Left ventricle myocardium superior (tissue), 1 donor: ENCODE measurements at places on chromosomes 2 and 18.

GRCh38 chr2:229124136-229124535 is 147.0 kb downstream of the PID1 start:
- no peak for DNase-seq

GRCh38 chr2:105708697-105709096 is 36.0 kb upstream of the NCK2 start:
- no peak for DNase-seq

DNA sequence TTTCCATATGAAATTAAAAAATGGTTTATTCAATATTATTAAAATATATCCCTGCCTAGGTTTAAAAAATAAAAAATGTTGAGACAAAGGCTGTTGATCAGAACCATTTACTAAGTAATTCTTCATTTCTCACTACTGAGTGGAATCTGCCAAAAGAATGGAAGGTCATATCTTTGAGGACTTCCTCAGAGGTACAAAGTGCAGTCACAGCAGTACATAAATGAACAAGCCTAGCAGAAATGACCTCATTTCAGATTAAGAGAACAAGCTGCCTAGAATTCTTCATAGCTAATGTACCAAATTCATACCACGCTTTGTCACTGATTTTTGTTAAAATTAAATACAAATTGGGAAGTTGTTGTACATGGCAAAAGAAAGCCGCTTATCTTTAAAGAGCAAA is 318.9 kb upstream of the TFPI start:
- no peak for DNase-seq

- DNase-seq, result no peak
Measured at GRCh38 chr2:8101614-8102277, 580.1 kb upstream of the ID2 start.

GRCh38 chr2:183091954-183092345 is 13.4 kb downstream of the DUSP19 start:
- no peak for DNase-seq

GRCh38 chr2:172624996-172625395 is 69.1 kb downstream of the PDK1 start:
- no peak for DNase-seq

DNA sequence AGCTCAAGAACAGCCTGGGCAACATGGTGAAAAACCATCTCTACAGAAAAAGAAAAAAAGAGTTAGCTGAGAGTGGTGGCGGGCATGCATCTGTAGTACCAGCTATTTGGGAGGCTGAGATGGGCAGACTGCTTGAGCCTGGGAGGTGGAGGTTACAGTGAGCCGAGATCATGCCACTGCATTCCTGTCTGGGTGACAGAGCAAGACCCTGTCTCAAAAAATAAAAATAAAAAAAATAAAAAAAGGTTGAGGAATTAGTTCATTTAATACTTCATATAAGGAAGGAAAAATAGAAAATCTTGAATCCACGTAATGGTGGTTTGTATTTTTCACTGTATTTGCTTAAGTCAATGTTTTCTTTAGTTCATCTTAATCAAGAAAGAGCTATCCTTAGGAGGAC is 241.7 kb downstream of the TGIF1 start:
- no peak for DNase-seq

- no peak for DNase-seq
Measured at GRCh38 chr2:33307659-33308270, 168.7 kb upstream of the RASGRP3 start.

DNA sequence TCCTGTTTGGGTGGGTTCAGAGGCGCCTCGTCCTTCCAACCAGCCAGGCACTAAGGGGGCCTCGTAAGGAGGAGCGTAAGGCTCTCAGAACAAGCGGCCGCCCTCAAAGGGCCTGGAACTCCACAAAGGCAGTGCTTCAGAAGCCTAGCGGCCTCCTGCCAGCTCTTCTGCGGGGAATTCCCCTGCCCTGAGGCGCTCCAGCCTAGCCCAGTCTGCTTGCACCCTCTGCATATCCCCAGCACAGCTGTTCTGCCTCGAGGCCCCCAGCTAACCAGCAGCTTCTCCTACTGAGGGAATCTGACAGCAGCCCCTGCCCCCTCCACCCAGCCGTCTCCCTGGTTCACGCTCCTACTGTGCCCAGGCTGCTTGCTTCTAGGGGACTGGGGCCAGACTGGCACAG is 265.9 kb downstream of the TFCP2L1 start:
- DNase-seq, result peak; percentile 34

- peak; percentile 28 for DNase-seq
Measured at GRCh38 chr2:224039770-224040440, 819 bp upstream of the SERPINE2 start.

DNA sequence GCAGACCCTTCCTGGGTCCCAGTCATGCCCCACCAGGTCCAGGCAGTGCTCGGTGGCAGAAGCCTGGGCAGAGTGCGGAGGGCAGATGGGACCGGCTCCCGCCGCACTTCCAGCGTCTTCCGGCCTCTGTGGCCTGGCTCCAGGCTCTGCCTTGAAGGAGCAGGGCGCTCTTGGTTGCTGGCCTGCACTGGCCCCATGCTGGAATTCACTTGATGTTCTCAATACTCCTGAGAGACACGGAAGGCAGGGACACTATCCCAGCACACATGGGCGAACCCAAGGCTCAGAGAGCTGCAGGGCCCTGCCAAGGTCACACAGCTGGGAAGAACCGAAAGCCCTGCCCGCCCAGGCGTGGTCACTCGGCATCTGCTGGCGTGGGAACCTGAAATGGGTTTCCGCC is 87.6 kb upstream of the ODC1 start:
- DNase-seq, result peak; percentile 27

DNA sequence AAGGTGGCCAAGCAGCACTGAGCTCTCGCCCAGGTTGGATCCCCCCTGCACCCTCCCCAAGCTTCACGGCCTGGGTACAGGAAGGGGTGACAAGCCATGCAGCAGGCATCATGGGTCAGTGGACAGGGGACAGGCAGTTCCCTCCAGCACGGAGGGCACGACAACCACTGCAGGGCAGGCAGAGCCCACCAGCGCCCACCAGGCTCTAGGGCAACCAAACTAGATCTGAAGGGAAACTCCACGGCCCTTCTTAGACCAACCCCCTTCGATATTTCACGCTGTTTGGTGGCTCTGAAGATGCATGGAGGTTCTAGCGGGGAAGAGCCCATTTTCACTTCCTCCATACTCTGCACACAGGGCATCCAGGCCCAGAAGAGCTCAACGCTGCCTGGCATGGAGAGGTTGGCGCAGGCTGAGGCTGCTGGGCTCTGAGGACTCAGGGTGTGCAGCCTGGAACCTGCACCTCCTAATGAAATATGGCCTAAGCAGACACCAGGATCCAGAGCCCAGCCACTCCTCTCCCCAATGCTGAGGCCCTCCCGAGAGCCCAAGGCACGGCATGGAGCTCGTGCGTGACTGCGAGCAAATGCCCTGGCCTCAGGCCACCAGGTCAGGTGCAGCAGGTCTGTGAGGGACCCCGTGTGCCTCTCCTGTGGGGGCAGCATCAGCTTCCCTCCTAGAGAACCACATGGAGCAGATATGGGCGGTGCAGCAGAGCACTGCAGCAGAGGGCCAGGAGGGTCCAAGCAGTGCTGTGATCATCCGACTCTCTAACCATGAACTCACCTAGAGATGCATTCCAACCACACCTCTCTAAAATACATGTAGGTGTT is 8.7 kb upstream of the MTERF4 start:
- DNase-seq, result no peak

- DNase-seq, result no peak
Measured at GRCh38 chr2:238710032-238710735, 137.7 kb upstream of the TWIST2 start.

GRCh38 chr18:29853126-29853525 is 1189.4 kb downstream of the DSC3 start:
- no peak for DNase-seq

DNA sequence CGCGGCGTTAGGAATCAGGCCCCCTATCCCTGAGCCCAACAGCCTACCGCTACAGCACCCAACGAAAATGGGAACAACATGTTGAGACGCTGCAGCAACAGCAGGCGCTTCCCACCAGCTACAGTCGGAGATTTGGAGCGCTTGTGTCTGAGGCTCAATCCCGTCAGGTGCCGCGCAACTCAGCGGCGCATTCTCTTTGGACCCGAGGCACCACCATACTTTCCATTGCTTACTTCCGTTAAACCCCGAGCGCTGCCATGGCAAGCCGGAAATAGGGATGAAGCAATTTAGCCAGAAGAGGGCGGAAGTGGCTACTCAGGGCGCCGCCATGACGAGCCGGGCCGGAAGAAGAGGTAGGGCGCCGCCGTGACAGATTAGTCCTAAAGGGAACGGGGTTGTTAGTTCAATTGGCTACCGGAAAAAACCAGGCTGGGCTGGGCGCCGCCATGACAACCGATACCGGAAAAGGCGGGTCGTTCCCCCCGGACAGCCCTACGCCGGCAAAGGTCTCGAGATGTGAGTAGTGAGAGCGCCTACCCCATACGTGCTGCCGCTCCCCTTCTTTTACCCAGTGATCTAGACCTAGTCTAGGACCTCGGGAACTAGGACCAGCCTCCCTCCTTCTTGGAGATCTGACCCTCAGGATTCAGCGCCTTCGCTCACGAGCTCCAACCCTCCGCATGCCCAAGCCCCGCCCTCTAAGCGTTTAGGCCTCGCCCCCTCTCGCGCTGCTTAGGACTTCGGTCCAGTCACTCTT is at the start of gene CHCHD5:
Gene CHCHD5 (plus strand): TSS at position 476 of the 757 bp plus-strand sequence. CDS start 39 bp downstream, at position 515.
- peak; percentile 95 for DNase-seq

DNA sequence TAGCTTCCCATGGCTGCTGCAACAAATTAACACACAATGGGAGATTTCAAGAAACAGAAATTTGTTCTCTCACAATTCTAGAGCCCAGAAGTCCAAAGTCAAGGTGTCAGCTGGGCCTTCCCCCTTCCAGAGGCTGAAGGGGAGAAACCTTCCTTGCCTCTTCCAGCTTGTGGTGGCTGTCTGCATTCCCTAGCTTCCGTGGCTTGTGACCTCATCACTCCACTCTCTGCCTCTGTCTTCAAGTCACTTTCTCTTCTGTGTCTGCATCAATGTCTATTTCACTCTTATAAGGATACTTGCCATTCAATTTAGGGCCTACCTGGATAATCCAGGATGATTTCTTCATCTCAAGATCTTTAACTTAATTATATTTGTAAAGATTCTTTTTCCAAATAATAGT is 16.8 kb upstream of the SRBD1 start:
- DNase-seq, result no peak

- DNase-seq, result peak; percentile 41
Measured at GRCh38 chr2:26735883-26736588, 28.0 kb upstream of the SLC35F6 start.

- no peak for DNase-seq
Measured at GRCh38 chr2:232951891-232952290, 61.2 kb downstream of the NGEF start.

- DNase-seq, result no peak
Measured at GRCh38 chr2:239824046-239824694, 201.0 kb downstream of the NDUFA10 start.

DNA sequence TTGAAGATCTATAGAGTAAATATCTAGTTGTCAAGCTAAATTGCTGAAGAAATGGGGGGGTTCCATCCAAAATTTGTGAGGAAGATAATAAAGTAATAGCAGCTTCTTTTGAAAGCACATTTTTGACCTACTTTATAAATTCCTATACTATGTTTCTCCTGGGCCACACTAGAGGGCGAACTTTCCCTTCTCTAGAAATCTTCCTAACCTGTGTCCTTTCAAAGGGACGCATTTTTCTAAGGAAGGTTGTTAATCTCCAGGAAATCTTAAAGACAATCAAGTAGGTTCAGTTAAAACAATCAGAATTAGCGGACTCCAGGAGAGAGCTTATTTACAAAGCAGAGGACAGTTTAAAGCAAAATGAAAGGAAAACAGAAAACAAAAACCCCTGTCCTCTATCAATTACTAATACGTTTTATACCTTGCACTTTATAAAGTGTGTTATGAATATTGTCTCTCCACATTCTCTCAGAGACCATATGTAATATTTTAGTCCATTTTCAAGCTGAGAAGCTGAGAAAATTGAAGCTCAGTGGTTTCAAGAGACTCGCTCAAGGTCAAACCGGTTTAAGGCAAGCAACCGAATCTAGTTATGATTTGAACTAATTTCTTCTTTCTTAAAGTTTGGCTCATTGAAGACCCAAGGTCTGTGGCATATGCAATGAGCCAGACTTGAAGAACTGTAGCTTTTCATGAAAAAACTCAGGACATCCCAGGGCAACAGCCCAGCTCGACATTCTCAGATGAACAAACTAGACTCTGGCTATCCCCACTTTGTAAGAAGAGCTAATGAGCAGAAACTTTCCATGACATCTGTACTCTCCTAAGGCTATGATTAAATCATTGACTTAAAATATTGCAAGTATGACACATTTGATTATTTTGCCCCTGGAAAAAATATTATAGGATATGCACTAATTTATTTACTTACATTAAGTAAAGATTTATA is 273.6 kb downstream of the PAX3 start:
- no peak for DNase-seq

- DNase-seq, result no peak
Measured at GRCh38 chr18:78207942-78208341, 771.7 kb upstream of the SALL3 start.

GRCh38 chr2:160974803-160975202 is 185.4 kb upstream of the TANK start:
- no peak for DNase-seq

DNA sequence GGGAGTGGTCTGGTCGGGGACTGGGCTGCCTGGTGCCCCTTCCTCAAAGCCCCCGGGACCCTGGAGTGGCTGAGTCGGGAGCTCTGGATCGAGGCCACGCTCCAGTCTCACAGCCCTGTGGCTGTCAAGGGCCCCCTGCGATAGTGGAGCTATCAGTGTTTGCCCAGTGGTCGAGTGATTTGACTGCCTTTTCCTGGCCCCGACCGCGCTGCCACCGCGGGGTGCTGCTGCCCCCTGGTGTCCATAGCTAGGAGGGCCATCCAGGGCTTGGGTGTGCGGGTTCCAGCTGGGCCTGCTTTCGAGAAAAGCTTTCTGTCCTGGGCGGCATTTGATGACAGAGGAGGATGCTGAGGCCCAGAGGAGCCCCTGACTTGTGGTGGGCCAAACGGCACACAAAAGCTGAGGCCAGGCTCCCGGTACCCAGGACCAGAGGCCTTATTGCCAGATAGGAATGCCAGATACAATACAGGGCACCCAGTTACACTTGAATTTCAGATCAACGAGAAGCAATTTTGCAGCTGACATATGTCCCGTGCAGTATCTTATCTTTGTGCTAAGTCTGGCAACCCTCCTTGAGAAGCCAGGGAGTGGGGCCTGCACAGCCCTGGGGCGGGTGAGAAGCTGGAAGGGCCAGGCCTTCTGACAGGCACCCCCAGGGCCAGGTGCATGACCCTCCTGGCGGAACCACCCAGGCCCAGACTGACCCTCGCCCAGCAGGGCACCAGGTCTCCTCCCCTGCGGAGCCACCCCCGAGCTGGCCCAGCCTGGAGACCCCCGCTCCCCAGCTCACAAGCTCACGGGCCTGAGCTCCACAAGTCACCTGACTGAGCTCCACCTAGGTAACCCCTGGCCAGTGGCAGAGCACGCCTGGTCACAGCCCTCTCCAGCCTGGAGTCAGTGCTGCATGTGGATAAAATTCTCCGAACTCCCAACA is 13.0 kb downstream of the ODC1 start:
- peak; percentile 85 for DNase-seq

GRCh38 chr18:9117980-9118841 is 15.7 kb downstream of the NDUFV2 start:
- DNase-seq, result no peak
